ENCODE measurements at places on chromosomes 2 and 18. TPM values are rescaled to one million over a fixed set of nuclear protein-coding genes. Genes with fewer than 3 reads are reported as not detected.

TYMS gene
- total RNA-seq: 264 TPM

NT5C1B gene
- total RNA-seq: not detected

FEV gene
- not detected for total RNA-seq

SLC4A5 gene
- total RNA-seq: 3.0 TPM

KCNE4 gene
- not detected for total RNA-seq

LINC00305 gene
- total RNA-seq: not detected

RTP5 gene
- not detected for total RNA-seq

HEATR5B gene
- total RNA-seq: 17.7 TPM

FKBP1B gene
- total RNA-seq: 22.0 TPM

Measured in neural crest cell (in vitro differentiated cells).